ENCODE measurements at places on chromosomes 3 and 15.

- no peak for DNase-seq
Observed at GRCh38 chr3:111763968-111764367, 95.1 kb upstream of the PHLDB2 start.

GRCh38 chr3:15451216-15452113, 24.1 kb downstream of the EAF1 start:
- DNase-seq: no peak

DNA sequence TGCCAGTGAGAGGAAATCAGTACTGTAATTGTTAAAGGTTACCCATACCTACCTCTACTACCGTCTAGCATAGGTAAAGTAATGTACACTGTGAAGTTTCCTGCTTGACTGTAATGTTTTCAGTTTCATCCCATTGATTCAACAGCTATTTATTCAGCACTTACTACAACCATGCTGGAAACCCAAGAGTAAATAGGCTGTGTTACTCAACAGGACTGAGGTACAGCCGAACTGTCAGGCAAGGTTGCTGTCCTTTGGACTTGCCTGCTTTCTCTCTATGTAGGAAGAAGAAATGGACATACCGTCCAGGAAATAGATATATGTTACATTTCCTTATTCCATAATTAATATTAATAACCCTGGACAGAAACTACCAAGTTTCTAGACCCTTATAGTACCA, 265.5 kb downstream of the NR2F2 start:
- DNase-seq: no peak

DNA sequence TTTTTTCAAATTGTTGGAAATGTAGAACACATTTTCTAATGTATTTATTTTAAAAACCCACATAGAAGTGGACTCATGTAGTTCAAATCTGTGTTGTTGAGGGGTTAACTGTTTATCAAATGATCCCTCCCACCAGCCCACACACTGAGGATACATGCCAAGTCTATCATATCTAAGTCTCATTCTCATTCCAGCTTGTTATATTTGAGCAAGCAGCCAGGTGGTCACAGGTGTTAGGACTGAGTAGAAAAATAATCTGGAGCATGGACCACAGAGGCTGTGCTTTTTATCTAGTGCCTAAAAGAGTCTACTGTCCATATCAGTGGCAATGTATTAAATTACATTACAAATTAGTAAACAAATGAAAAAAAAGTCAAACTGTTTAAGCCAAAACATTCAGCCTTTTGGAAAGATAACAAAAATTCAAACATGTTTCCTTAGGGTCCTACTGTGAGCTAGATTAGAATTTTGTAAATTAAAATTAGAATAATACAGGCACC, 20.7 kb upstream of the SPESP1 start:
- DNase-seq: no peak

DNA sequence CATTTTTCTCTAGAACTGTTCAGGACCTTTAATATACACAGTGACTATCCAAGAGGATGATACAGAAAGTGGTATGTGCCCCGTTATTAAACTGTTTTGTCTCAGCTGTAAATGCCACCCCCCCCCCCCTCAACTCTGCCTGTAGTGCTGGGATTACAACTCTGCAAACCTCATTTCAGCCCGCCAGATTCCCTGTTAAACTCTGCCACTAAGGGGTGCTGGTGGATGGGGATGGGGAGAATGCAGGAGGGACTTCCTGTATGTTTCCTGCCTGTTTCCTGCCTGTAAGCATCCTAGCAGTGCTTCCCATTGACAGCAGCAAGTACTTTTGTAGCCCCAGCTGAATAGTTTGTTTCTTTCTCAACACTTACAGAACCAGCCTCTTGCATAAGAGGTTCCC, 301.7 kb upstream of the RORA start:
- no peak for DNase-seq

- DNase-seq: no peak
Observed at GRCh38 chr3:38986901-38987300, 64.8 kb downstream of the SCN11A start.

GRCh38 chr3:69772152-69772867, 33.0 kb downstream of the MITF start:
- no peak for DNase-seq

DNA sequence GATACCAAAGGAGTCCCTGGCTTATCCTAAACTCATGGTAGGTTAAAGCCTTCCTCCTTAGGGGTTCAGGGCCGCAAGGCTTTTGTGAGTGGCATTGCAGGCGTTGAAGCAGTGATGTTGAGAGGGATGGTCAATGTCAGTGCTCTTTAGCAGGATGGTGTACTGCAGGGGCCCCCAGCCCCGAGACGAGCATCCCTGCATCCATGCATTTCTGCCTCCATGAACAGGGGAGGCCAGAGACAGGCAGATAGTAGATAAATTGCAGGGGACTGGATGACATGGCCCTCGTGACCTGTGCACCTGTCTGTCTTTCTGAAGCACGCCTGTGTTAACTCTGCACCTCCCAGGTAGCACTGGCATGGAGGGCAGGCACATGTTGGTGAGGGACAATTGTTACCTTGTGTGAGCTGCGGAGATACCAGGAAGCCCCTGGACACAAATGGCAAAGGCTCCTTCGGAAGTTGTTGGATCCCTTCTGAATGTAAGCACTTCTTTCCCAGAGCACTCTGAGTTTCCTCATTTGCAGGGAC, 133.5 kb downstream of the SNRPN start:
- DNase-seq: no peak

Measured in T-helper 2 cell (primary cell).